ENCODE measurements at places on chromosomes 6 and 20.

- no peak for DNase-seq
These were observed 98.5 kb upstream of the AGPAT4 start for GRCh38 chr6:161372422-161372793.

- no peak for DNase-seq
These were observed 42.0 kb downstream of the CBFA2T2 start for GRCh38 chr20:33531885-33532284.

GRCh38 chr6:147831356-147831755 lies 322.9 kb downstream of the SAMD5 start:
- no peak for DNase-seq

DNA sequence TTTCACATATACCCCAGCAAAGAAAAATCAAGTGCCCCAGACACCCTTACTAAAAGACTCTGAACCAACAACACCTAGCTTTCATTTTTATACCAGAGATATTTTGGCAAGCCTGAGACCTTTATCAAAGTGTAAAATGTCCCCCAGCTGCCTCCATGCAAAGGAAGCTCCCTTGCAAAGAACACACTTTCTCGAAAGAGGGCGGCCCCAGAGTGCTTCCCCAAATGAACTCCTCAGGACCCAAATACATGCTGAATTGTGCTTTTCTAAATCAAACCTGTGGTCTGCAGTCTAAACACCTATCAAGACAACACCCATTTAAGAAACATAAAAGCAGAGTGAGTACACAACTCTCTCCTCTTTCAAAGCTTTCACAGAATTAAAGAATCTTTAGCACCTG lies 490 bp downstream of the IPCEF1 start:
- no peak for DNase-seq

DNA sequence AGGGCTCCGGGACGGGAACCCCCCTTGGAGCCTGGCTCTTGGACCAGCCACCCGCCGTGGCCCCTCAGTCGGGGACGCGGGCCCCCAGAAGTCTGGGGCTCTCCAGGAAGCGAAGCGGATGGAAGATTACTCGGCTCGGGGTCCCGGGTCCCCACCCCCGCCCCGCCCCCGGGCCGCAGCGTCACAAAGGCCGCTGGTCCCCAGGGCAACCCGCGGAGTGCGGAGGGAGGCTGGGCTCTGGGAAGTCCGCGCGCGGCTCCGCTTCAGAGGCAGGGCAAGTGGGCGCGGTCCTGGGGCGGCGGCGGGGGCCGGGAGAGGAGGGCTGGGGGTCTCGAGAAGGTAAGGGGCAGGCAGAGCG lies at the start of gene FNDC11:
Gene FNDC11 (plus strand): TSS at position 227 of the 358 bp plus-strand sequence. CDS start 1,505 bp downstream, outside the sequence.
- no peak for DNase-seq

- no peak for DNase-seq
These were observed 52.7 kb downstream of the KDM1B start for GRCh38 chr6:18207949-18208348.

DNA sequence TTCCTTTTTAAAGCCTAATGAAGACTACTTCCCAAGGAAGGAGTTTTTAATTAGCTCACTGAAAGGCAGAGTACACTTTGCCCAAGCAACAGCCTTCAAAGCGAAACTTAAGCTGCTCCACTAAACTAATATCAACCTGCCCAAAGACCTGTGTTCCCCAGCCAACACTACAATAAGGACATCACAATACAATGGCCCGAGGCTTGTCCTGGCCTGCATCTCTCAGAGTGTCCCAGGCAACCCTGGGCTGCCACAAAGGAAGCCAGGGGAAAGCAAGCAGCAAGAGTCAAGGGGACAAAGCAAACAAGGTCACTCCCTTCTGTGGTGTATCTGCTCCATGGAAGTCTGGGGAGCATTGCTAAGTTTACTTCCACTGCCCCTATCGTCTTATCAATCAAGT lies 52.3 kb downstream of the PIGU start:
- DNase-seq, result no peak

- no peak for DNase-seq
These were observed 2.1 kb downstream of the USP49 start for GRCh38 chr6:41892921-41893564.

DNA sequence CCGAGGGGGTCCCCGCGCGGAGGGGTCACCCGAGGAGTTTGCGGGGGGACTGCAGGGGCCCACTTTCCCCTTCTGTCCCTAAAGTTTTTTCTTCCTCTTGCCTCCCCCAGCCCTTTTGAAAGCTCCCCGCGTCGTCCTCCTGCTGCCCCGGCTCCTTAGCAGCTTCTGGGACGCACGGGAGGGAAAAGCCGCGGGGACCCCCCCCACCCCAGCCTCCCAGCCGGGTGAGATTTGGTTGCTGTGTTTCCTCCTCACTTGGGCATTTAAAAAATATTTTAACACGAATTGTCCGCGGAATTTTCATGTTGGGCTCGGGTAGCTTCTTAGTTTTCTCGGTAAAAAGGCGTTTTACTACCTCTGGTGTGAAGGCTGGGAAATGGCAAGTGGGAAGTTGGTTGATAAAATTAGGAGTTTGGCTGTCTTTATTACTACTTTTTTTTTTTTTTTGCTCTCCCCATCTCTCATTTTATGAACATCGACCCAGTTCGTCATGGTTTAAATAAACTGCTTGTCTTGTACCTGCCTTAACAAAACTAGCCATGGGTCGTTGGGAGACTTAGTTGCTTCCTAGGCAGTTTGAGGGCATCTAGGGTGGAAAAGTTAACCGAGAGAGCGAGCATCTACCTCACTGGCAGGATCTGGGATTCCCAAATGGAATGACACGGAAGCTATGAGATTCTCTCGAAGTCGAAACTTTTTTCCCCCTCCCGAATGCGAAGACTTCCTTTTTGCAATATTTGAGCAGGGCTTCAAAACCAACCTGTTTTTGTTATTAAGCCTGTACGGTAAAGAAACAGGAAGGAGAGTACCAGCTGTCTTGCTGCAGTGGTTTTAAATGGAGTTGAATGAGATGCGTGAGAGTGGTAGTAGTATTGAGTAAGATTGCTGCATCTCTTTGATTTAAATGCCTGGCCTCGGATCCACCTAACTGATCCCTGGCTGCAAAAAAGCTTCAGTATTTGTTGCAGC lies 868 bp downstream of the NCOA3 start:
- peak; percentile 37 for DNase-seq

GRCh38 chr6:128713461-128713860 lies 169.5 kb upstream of the LAMA2 start:
- DNase-seq, result no peak

DNA sequence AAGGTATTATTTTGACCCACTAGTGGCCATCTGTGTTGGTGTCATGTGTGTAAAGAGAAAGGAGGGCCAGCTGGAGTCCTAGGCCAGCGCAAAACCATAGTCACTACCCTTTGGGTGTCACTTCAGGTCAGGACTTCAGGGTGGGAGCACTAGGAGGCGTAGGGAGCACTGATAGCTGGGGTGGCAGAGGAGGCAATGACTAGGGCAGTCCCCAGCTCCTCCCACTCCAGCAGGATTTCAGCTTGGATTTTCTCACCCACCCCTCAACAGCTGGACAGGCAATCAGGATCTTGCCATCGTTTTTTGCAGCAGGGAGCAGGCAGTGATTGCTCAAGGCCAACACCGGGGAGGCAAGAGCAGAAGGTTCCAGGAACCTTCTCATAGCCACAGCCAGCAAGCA lies 4.2 kb upstream of the HLA-DOA start:
- DNase-seq, result no peak

GRCh38 chr6:75819776-75820487 lies 70.9 kb downstream of the MYO6 start:
- no peak for DNase-seq

GRCh38 chr6:99119109-99120031 lies 171.6 kb upstream of the FBXL4 start:
- DNase-seq, result peak; percentile 68

DNA sequence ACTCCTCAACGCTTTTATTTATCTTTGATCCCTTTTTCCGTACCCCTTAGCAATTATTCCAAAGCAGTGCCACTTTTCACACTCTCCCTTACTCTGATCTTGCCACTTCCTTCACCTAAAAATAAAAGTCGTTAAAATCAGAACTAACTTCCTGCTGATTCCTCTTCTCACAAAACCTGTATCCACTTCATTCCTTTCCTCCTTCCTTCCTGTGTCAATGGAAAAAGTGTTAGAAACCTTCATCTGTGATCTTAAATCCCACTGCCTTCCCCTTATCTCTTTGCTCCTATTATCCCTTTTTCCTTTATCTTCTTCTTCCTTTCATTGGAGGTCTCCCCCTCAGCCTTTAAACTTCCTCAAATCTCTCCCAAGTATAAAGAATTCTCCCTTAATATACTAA lies 49.2 kb downstream of the GOPC start:
- DNase-seq, result no peak

- DNase-seq, result no peak
These were observed 72.0 kb downstream of the SOX4 start for GRCh38 chr6:21665392-21666200.

DNA sequence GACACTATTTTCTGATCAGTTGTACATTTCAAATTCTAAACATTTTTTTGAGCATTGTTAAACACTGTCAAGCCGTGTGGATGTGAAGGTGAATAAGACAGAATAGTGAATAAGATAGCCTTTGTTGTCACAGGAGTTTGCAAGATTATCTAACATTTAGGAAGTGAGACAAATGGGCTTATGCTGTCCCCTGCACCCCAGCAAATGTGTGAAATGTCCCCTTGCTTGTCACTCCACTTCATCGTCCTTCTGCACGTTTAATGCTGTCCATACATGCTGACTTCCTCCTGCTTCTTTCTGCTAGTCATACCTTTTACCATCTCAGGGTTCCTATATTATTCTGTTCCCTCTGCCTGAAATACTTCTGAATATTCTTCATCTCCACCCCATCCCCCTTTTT lies 62.6 kb downstream of the CBFA2T2 start:
- no peak for DNase-seq

DNA sequence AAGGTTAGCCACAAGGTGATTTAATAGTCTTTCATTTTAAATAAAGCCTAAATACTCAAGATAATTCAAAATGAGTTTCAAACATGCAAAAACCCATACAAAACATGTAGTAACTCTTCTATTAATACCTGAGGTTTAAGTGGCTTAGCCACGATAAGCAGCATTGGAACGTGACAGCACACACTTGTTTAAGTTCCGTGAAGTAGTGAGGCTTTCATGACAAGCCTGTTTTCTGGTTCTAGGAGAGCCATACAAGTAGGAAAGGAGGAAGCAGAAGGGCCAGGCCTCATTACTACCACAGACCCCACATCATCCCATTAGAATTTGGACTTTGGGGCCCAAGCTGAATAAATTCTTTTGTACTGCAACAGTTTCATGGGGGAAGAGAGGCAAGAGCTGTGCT lies 54.3 kb upstream of the PRND start:
- no peak for DNase-seq

DNA sequence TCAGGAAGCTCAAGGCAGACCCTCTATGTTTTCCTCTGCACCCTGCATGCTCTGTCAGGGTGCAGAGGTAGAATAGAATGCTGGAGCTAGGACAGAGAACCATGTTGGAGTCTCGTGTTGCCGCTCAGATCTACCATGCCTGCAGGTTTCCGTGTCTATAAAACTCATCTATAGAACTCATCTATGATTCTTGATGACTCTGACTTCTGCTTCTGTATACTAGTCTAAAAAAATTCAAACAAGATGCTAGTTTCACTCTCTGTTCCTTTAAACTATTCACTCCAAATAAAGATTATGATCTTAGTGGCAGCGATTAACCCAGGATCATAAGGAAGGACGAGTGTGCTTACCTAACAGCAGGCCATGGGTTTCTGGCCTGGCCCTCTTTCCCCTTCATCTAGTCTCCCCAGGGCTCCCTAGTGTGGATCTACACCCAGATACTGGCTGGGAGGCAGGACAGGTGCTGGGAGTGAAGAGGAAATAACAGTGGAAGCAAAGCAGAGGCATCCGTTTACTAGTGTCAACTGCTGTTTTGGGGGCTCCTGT lies 162.7 kb upstream of the SUPT3H start:
- no peak for DNase-seq

- no peak for DNase-seq
These were observed 35.9 kb downstream of the OPN5 start for GRCh38 chr6:47817749-47818148.

DNA sequence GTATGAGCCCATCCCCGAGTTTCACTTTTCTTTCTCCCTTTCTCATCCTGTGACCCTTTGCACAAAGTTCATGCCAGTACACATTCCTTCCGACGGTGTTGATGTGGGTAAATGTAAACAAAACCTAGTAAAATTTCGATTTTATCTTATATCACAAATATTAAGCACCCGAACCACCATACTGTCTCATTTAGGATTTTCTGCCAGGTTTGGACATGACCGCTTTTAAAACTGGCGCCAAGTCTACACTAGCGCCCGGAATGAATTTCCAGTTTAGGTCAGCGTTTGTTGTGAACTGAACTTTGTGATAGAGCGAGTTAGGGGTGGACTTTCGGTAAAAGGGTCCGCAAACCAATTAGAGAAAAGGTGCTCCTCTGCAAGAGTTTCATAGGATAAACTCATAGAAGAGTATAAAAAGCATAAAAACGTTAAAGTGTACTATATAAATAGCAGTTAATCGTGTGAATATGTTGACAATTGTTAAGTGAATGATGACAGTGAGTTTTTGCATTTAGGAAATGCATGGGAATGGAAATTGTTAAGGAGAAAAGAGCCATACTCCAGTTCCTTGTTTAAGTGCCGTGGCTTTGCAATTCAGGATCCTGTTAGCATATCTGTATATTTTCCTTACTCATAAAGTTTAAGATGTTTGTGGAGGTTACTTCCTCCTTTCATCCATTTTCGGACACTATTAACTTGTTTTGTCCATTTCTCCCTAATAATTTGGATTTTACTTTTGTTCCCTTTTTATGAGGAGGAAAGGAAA lies 937 bp downstream of the AKAP7 start:
- DNase-seq, result no peak

GRCh38 chr20:12241065-12241464 lies 323.4 kb downstream of the BTBD3 start:
- no peak for DNase-seq

DNA sequence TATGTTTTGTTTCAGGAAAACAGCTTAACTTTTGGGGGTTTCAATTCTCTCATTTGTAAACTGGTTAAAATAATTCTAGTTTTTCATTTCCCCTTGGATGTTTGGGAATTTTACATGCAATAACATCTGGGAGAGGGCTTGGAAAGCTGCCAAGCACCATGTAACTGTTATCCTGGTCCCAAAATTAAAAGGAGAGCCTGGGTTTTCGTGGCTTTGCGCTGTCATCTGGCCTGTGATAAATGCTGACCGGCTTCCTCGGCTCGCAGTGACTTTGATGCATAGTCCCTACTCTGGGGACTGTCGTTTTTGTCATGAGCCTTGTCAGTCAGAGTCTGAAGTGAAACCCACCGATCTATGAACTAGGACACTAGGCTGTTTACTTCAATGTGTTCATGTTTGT lies 12.2 kb downstream of the SLC35F1 start:
- DNase-seq, result no peak

Measured in HAP-1 (cell line).